NCI-H226 (cell line): ENCODE measurements at places on chromosomes 1 and 21.

GRCh38 chr21:26795866-26796329, 49.3 kb downstream of the ADAMTS1 start:
- DNase-seq: peak; percentile 91

DNA sequence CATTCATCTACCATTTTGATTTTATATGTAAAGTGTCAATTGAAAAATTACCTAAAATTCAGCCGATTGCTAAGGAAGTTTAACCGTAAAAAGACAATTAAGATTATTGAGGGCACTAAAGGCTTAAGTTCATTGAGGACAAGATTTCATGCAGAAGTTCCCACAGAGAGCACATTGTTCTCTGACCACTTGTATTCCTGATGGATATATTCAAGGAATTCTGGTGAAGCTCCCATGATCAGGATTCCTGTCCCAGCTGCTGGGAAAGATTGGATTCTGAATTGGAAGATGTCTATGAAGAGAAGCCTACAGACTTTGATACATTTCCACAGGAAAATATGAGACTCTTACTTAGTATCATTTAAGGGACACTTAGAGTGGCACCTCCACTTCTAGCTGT, 209.2 kb upstream of the KCTD3 start:
- no peak for DNase-seq

GRCh38 chr1:67280696-67281095, 27.0 kb upstream of the IL12RB2 start:
- DNase-seq: no peak

DNA sequence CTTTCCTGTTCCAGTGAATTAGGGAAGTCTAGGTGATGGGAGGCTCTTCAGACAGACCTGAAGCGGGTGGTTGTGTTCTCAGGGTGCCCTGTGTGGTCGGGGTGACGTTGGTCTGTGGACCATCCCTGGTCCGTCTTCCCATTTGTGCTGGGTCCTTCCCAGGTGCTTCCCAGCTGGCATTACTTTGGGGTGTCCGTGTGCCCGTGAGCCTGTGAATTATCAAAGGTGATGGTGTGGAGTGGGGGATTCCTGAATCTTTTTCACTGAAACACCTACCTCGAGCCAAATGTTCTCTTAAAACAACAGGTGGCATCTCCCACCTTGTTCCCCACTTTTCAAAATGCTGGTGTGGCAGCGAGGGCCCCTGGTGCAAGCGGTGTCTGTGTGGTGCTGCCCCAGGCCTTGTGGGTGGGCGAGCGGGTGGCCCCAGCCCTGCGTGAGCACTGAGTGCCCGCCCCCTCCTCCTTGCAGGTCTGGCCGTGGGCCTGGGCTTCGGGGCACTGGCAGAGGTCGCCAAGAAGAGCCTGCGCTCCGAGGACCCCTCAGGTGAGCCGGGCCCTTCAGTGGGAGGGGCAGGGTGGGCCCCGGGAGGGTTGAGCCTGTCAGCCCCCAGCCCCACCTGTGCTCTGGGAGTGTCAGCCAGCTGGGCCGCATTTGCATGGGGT, 37.0 kb downstream of the COQ8A start:
- DNase-seq: no peak

DNA sequence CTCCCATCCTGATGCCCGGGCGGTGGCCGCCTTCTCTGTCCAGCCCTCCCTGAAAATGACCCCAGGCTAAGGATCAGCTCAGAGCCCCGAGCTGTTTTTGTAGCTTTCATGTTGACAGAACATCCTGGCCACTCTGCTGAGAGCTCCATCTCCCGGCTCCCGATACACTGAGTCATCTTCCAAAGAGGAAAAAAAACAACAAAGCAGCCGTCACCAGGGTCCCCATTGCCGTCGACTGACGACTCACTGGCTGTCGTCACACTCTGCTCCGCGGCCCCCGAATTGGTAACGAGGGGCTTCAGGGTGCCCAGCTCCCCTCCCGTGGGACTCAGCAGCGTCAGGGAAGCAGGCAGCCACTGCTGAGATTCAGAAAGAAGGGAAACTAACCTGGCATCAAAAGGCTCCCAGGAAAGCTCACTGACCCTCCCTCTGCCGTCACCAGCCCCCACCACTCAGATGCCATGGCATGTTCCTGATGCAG, 67.2 kb downstream of the CD46 start:
- no peak for DNase-seq

DNA sequence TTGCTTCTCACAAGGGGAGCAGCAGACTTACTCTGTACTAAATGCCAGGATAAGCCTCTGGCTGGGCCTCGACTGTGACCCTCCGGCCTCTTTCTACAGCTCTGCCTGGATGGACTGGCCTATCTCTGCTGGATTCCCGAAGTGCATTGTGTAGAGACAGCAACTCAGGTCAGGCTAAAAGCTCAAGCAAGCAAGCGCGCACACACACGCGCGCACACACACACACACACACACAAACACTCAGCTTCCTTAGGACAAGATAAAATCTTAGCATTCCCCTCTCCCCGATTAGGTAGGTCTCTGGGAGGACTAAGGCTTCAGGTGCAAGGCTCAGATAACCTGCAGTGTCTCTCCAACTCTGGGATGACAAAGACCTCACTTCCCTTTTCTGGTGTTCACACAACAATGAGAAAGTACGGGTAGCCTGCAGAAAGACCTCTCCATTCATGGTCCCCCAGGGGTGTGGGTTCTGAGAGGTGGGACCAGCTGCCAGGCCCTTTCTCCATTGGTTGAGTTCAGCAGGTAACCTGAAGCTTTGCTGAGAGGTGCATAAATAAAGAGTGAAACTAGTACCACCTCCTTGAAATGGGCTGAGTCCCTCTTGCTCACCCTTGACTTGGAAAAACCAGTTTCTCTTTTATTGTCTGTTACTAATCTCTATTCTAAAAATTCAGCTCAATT, 155.1 kb upstream of the CAMK1G start:
- DNase-seq: no peak

- no peak for DNase-seq
Observed at GRCh38 chr1:200247518-200247917, 162.3 kb downstream of the ZNF281 start.
